ENCODE measurements at places on chromosomes 7 and 10. TPM values are rescaled to one million over a fixed set of nuclear protein-coding genes. Genes with fewer than 3 reads are reported as not detected.

DNA sequence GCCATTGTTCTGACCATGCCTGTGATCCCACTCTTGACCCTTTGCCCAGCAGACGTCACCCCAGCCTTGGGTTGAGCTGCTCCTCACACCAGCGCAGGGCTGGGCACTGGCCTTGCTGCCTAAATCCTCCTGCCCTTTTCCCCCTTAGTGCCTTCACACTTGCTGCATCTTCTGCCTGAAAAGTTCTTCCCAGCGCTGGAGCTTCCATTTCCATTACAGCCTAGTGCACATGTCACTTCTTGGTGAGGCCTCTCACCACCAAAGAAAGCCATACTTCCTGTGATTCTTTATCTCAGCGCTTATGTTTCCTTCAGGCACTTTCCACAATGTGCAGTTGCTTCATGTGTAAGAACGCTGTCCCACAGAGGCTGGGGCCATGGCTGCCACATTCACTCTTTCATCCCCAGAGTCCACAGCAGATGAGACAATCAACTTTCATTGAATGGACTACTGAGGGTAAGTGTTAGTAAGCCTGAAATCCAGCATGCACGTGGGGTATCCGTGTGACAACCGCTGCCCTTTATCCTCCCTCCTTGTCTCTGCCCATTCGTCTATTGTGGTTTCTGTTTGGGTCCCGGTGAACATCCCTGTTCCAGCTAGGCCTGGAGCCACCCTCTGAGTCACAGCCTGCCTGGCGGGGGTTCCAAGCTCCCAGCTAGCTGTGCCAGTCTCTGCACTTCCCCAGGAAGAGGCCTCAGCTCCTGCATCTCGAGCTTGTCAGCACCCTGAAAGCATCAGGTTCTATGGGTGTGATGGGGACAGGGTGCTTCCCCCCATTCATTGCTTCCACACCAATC lies 37.3 kb downstream of the ADRA2A start:
- DNase-seq, result no peak

Gene BLVRA
- total RNA-seq, result 17.3 TPM

DNA sequence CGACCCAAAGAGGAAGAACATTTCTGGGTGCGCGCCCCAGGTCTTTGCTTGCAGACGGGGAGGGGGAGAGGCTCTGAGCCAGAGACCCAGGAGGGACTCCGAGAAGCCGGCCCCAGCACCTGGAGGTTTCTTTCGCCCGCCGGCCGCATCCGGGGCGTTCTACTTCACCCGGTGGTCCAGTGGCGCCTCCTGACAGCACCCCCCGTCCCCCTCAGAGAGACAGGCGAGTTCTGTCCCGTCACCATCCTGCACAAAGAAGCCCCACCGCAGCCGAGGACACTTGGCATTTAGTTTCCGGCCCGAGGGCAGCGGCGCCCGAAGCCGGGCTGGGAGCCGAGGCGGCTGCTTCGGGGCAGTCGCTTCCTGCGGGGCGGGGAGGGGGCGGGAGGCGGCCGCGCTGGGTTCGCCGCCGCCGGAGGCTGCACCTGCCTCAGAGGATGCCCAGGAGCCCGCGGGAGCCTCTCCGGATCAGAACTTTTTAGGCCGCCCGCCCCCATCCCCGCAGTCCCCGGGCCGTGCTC lies at the start of gene TMEM178B:
TSS of gene TMEM178B (plus strand) at position 424 of the 521 bp plus-strand sequence.
- DNase-seq, result no peak

GRCh38 chr10:124301736-124302135 lies 117.0 kb downstream of the OAT start:
- no peak for DNase-seq

GRCh38 chr7:55558962-55559920 lies 13.1 kb downstream of the VOPP1 start:
- DNase-seq, result no peak

- no peak for DNase-seq
These were observed 13.3 kb downstream of the RBM17 start for GRCh38 chr10:6102128-6102527.

Gene BUD31
- 127 TPM for total RNA-seq

Measured in T-cell (primary cell).